Renal cortex interstitium (tissue), 15 donors: ENCODE measurements at places on chromosomes 6 and 20. TPM values are rescaled to one million over a fixed set of nuclear protein-coding genes. Genes with fewer than 3 reads are reported as not detected.

The MAS1 gene
- 0.02 TPM for polyA plus RNA-seq

DNA sequence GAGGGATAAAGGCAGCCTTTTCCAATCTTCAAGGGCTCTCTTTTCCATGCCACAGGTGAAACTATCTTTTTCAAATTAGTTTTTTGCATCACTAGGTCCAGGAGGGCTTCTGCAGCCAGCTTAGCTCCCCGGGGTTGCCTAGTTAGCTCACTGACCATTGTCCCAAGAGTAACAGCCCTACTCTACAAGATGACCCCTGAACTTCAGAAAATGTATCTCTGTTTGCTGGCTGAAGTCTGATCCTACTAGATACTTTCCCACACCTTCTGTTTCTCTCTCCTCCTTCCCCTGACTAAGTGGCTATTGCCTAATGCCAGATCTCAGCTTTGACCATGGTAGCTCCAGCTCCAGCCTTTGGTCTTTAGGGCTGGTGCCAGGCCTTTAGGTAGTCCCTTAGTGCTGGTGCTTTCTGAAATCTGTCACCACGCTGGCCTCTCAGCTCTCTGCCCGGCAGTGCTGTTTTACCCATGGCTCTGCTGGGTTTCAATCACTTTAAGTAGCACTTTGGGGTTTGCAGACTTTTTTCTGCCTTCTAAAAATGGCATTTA, 255.1 kb downstream of the RNGTT start:
- DNase-seq: no peak

DNA sequence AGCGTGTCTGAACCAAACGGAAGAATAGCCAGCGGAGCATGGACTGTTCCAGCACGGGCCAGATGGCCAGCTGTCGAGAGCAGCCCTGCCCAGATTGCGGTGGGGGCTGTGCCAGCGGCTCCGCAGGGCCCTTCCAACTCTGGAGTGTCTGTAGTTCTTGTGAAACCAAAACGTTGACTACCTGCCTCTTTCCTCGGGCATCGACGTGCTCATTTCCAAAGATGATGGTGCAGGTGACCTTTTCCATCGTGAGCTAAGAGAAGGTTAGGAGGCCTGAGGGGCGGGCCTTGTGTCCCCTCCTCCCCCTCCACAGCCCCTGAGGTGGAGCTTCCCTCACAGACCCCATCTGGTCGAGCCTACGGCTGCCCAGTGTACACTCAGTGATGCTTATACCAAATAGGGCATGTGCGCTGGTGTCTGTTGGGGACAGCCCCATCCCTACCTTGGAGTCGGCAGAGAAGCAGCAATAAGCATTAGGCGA, 12.9 kb upstream of the C20orf144 start:
- DNase-seq: no peak

The HLA-DRA gene
- 97.8 TPM for polyA plus RNA-seq

GRCh38 chr20:40545478-40545877, 143.6 kb downstream of the MAFB start:
- no peak for DNase-seq

The CCN6 gene
- 2.5 TPM for polyA plus RNA-seq
